ENCODE measurements at places on chromosomes 16 and 17.

GRCh38 chr16:29743827-29744531 lies 1.8 kb downstream of the C16orf54 start:
- DNase-seq = no peak

DNA sequence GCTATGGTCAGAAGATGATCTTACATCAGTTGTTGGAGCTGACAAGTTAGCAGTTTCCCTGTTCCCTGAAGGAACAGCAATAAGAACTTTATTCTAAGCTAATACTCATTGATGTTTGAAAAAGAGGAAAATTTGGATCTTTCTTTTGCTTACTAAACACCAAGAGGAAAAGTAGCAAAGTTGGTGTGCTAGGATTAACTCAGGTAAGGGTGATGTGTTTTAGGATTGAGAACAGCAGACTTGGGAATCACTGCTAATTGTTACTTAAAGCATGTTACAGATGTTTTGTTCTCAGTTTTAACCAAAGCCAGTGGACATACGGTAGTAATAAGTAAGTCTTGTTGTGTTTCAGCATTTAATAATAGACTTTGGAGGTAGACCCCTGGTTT lies 3.7 kb downstream of the SETD6 start:
- no peak for DNase-seq

DNA sequence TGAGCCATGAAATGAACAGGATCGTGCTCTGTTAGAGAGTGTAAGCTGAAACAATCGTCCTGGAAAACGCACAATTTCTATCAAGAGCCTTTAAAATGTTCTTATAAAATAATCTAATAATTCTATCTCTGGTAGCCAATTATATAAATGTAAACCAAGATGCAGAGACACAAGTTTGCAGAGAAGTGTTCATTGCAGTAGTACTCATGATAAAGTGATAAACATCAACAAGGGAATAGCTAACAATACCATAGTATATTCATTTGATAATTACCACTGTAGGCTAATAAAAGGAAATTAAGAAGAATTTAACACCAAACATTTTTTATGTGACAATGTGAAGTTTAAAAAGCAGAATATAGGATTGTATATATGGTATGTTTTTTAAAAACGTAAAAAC lies 12.4 kb downstream of the NACA2 start:
- no peak for DNase-seq

GRCh38 chr16:53626161-53626560 lies 77.5 kb downstream of the RPGRIP1L start:
- no peak for DNase-seq

DNA sequence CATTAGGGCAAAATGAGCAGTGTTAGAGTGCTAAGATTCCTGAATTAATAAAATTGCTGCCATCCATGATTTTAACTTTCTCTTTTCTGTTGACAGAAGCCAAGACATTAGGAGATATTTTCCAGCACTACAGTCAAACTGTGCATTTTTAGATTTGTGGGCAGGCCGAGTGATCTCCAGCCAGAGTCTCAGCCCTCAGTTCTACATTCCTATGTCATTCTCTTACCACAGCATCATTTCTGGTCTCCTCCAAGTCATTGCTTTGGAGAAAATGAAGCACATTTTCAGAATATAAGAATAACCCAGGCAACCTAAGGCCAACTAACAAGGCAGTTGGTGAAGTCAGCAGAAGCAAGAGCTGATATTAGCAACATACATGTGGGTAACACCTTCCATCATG lies 74.6 kb upstream of the NUDT7 start:
- no peak for DNase-seq

DNA sequence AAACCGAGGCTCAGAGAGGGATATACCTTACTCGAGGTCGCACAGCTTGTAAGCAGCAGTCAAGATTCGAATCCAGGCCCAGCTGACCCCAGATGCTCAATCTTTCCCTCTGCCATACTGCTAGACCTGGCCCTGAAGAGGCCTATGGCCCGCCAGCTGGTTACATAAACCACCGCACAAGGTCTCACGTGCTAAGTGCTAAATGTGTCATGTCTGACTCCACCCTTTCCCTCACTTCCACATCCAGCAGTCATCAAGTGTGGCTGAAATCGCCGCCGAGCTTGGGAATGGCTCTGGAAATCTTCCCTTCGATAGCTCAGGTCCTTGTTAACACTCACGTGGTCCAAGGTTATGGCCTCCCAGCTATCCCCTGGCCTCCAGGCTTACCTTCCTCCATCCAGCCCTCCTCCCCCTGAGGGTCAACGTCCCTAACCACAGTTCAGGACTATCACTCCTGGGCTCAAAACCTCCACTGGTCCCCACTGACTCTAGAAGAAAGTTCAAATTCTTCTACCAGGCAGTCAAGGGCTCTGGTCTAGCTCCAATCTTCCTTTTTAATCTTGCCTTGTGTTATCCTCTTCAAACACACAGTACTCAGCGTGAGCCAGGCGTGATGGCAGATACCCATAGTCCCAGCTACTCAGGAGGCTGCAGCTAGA lies 3.5 kb downstream of the ZBTB4 start:
- DNase-seq = no peak

DNA sequence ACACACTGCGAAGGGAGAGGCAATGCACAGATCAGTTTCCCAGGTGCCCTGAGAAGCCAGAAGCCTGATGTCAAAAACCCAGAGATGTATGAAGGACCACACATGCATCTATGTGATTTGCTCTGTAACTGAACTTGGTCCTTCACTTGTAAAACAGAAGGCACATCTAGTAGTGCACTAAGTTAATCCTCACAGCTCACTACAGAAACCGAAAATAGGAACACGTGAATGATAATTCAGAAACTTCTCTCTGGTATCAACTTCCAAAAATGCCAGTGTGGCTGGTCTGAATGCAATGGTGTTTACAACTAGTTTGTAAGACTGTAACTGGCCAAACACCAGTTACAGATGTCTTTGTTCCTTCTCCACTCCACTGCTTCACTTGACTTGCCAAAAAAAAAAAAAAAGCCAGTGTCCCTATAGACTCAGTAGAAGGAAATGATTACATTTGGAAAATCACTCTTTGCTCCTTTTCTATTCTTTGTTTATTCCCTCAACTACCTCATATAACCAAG lies 11.3 kb downstream of the ANKRD40 start:
- DNase-seq = no peak

DNA sequence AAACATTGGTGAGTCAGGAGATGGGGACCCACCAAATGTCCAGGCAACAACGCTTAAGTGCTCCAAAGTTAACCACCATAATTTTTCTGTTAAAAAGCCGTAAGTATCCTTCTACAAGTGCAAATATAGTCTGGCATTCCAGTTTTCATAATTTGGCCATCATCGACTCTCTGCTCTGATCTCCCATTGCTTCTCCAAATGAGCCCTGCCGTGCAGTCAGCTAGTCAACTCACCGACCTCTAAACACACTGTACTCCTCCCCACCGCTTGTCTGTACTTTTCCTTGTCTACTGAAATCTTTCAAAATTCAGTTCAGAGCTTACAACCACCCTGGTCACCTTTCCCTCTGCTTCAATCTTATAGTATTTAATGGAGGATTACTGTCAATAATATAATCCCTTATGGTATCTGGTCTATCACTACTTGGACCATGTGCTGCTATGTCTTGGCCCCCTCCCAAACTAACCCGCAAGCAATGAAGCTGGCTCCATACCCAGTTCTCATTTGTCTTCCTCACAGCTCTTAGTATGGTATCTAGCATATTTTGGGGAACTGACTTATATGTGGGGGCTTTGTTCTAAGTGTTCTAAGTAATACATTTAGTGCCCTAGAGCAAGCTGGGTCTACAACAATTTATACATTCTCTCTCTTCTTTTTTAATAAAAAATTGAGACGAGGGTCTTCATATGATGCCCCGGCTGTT lies 52.7 kb upstream of the SLC25A19 start:
- DNase-seq = no peak

DNA sequence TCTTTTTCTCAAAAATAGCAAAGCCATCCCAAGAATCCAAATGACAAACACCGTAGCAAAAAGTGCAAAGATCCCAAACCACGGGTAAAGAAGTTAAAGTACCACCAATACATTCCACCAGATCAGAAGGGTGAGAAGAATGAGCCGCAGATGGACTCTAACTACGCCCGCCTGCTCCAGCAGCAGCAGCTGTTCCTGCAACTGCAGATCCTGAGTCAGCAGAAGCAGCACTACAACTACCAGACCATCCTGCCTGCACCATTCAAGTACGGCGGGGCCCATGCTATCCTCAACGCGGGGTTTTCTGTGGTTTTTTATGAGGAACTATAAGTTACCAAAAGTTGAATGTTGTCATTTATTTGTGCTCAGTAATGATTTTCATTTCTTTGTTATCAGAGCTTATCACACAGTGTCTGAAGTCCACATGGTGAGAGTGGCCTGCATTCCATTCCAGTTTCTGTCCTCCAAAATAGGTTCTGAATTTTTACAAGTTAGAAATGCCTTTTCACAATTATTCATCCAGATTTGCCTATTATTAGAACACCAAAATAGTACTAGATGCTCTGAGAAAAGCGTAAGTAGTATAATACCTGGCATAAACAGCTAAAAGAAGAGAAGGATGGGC lies 169.2 kb downstream of the MRTFB start:
- DNase-seq = no peak

DNA sequence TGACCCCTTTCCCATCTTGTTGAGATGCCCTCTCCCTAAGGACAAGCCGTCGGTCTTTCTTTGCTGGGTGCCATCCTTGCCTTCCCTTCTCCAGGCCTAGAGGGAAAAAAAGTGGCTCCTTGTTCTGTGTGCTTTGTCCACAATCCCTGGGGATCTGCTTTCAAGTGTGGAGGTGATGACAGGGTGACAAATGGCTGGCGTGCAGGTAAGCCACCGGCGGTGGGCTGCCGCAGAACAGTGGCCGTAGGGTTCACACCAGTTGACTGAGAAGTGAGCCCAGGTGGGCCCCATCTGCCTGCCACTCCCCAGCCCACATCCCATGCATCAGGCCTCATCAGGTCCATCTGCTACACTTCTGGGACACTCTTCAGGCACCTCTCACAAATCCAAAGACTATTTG lies 11.4 kb upstream of the CALB2 start:
- no peak for DNase-seq

DNA sequence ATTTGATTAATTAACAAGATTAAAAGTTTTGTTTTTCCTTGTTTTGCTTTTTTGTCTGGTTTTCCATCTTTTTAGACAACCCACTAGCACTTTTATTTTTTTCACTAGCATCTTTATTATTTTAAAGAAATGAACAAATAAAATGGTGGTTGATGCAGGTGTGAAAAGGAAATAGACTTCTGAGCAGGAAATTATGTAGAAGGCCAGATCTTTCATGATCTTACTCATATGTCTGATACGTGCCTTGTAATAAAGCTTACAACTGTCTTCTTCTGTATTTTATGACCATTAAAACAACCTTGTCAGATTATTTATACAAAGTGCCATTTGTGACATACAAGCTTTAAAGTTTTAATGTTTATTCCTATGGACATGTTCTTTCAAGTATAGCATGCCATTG lies 6.3 kb downstream of the SLFN12L start:
- DNase-seq = no peak

GRCh38 chr16:75019007-75019406 lies 20.2 kb downstream of the ZNRF1 start:
- DNase-seq = no peak

DNA sequence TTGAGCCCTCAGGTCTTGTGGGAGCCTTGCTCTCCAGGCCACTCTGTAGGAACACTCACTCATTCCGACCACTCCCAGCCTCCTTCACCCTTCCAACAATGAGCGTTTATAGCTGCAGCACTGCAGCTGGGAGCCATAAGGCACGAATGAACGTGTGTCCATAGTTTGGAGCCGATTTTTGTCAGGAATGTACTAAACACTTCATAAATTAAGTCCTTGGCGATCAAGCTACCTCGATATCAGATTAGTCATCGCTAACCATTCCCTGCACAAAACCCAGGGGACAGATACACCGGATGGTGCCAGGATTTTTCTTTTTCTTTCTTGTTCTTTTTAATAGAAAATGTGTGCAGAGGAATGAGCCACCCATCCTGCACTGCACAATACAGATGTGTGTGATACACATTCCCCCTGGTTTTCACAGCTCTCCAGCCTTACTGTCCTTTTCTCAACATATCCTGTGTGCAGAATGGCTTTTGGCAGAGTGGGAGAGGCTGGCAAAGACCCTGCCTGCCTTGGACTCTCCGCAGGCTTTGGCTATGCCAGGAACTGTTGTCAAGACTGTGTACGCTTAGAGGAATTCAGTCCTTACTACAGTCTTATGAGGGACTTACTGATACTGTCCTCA lies 68.4 kb upstream of the ELAC2 start:
- DNase-seq = no peak

- DNase-seq = no peak
These were observed 30.6 kb upstream of the MMD start for GRCh38 chr17:55452139-55452790.

DNA sequence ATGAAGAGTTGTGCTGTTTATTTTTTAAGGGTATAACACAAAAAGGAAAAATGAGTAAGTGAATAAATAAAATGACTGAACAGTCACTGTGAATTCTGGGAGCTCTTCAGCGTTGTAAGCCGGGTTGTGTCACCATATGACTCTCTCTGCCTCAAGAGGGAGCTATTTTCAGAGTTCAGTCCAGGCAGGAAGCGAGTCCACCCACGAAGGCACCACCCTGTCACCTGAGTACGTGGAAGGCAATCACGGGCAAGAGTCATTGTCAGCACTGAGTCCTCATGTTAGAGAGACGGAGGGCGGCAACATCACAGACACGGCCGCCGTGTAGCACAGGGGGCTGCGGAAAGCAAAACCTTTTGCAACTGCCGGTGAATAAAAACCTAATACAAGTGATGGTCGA lies 227.6 kb downstream of the UTP18 start:
- no peak for DNase-seq

DNA sequence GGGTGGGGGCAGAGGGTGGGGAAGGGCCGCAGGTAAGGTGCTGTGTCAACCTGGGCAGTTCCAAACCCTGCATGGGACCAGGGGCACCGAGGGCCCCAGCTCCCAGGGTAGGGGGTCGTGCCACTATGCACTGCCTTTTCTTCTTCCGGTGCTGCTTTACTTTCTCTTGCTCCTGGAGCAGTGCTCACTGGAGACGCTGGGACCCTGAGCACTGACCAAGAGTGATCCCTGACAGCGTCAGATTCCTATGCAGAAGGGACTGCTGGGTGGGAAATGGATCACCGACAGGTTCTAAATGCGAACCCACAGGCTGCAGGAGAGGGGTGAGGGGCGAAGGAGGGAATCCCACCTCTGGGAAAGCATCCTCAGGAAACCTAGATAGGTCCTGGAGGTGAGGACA lies 470.1 kb downstream of the SOX9 start:
- DNase-seq = peak; percentile 38

Data from RWPE2 (cell line).